ENCODE measurements at places on chromosomes 12 and 14.

DNA sequence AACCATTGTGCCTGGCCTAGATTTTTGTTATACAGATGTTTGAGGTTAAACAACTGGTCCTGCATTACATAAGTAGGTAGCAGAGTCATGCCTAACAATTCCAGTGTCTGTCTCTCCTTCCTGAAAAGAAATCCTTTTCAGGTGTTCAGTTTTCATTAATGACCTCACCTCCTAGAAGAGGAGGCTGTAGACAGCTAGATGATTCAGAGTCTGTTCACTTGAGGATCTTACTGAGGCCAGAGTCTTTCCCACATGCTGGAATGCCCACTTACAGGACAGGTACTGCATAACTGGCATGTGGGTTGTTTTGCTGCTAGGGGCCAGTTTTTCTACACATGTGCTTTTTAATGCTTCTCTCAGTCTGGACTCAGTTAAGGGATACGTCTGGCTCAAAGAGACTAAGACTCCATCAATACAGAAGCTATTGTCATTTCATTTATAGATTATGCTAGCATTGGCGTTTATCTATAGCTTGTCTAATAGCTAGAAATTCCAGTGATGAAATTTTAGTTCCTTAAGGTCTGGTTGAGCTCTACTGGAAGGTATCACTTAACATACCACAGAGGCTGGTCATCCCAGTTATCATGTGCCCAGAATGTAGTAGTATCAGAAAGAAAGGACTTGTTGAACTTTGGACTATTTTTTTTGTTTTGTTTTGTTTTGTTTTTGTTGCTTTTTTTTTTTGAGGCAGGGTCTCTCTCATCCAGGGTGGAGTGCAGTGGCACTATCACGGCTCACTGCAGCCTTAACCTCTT lies 206.4 kb downstream of the ERC1 start:
- DNase-seq = peak; percentile 58

GRCh38 chr12:105214148-105214547 lies 21.8 kb downstream of the APPL2 start:
- peak; percentile 27 for DNase-seq

GRCh38 chr12:131131808-131132117 lies 178.1 kb downstream of the ADGRD1 start:
- DNase-seq = no peak

DNA sequence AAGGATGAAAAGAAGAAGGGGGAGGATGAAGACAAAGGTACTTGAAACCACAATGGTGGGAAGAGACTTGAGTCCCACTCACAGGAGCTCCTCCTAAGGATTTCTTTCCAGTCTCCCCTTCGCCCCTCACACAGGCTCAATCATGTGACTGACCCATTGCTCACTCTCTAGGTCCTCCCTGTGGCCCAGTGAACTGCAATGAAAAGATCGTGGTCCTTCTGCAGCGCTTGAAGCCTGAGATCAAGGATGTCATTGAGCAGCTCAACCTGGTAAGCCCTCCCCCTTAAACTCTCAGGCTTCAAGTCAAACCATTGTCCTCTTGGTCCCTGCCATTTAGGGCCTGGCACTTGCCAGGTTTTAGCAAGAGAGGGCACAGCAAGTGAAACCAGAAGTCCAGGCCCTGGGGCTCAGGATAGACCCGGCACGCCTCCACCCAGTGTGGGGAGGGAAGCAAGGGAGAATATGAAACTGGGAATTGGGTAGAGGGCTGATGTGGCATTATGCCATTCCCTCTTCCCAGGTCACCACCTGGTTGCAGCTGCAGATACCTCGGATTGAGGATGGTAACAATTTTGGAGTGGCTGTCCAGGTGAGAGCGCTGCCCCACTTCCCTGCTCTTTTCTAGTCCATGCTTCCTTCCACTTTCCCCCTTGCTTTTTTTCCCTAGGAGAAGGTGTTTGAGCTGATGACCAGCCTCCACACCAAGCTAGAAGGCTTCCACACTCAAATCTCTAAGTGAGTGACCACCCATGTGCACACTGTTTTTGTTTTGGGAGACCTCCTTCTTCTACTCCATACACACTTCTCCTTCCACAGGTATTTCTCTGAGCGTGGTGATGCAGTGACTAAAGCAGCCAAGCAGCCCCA lies 1.8 kb downstream of the PSME1 start:
- DNase-seq = no peak

DNA sequence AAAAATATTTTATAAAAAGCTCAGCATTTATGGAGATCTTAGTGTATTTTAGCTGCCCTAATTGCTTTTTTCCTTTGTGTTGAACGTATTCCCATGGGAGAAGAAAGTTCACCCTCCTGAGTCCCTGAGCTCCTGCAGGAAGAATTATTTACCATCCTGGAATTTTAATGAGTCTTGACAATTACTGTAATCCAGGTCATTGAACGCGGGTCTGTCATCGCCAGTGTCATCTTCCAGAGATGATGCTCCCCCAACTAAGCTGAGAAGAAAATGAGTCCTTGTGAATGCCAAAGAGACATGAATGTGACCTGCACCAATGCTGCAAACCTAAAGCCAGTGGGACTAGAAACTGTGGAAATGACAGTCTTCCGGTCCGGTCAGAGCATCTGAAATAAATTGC lies 129.5 kb downstream of the FBXL14 start:
- DNase-seq = no peak

DNA sequence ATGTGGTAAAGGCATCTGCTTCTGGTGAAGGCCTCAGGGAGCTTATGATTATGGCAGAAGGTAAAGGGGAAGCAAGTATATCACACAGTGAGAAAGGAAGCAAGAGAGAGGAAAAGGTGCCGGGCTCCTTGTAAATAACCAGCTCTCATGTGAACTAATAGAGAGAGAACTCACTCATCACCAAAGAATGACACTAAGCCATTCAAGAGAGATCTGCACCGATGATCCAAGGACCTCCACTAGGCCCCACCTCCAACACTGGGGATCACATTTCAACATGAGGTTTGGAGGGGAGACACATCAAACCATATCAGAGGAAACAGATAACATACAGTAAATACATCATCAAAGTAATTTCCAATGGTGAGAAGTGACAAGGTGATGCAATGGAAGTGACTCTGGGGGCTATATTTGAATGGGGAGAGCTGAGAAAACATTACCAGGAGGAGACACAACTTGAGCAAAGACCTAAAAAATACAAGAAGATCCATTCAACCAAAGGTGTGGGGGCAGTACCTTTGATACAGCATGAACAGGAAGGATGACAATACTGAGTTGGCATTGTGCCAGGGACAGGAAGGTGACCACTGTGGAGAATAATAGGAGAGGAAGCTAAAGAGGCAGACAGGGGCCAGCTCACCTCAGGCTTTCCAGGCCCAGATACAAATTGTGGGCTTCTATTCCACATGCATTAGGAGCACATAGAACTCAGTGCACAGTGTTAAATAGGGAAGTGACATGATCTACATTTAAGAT lies 134.4 kb upstream of the GRIP1 start:
- DNase-seq = no peak

DNA sequence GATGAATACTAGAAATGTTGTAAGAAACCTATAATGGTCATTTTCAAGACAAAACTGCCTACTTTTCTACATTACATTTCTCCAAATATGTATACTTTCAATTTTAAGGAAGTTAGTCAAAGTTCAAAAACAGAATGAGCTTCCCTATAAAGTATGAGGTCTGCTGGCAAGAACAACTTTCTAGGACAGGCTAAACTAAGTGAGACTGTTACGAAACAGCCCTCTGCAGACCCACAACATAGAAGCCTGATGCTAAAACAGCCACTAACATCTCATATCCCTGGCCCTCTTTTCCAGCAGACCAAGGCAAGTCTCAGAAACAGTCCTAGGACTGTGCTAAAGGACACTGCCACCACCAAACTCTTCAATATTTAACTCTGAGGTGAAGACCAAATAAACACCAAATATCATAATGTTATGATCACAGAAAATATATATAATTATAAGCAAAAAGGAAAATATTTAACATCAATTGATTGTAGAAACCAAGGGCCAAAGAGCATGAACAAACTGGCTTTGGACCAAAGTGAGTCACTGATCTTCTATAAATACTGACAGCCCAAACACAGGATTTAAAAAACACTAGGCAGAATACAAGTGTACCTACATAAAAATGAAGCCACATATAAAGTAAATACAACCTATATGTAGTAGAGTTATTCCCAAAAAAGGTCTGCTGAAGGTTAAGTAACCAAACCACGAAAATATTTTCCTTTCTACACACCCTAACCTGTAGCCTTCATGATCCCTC lies 27.7 kb downstream of the PPP4R3A start:
- DNase-seq = peak; percentile 72

DNA sequence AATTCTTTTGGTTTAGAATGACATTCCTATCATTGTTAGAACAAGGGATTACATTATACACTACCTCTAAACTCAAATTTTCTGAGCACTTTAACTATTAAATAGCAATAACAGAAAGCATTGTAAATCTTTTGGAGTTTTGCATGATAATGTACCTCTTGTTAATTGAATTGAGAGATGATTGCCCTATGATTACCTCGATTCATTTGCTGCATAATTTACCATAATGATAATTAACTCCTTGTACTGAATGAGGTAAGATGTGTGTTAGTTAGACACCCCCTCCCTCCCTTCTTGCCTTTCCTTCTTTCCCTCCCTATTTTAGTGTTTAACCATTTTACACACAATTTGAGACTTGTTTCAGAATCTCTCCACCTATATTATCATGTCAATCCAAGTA lies 469.2 kb downstream of the DIO2 start:
- no peak for DNase-seq

DNA sequence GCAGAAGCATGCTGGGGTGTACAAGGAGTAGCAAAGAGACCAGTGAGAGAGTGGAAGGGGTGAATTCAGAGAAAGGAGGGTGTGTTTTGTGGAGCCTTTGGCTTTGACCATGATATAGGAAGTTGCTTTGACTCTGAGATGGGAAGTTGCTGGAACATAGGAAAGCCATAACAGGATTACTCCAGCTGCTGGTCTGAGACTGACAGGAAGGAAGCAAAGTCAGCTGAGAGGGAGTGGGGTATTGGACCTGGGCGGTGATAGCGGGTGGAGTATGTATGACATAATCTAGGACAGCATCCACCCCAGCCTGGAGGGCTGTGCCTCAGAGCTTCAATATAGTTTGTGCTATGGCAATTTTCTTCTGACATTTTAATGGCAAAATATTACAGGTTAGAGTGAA lies 324.4 kb downstream of the PDZRN4 start:
- no peak for DNase-seq

DNA sequence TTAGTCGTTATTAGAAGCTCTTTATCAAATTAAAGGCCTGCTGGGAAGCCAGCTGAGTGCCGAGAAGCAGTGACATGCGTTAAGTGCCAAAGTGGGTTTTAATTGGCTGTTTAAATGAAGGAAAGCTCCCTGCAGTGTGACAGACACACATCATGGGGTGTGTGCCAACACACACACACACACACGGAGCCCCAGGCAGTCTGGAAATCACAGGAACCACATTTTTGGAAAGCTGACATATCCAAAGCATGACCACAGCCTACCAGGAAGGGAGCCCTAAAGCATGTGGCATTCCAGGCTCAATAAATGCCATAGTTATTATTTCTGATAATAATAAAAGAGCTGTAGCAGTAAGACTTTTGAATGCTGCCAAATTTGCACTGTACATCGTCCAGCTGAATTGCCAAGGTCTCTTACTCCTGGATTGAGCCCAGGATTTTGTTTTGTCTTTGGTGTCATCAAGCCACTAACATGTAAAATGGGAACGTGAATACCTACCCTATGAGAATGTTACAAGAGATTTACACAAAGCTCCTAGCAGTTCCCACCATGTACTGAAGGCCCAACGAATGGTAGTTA lies 135.1 kb downstream of the TMEM30B start:
- peak; percentile 75 for DNase-seq

DNA sequence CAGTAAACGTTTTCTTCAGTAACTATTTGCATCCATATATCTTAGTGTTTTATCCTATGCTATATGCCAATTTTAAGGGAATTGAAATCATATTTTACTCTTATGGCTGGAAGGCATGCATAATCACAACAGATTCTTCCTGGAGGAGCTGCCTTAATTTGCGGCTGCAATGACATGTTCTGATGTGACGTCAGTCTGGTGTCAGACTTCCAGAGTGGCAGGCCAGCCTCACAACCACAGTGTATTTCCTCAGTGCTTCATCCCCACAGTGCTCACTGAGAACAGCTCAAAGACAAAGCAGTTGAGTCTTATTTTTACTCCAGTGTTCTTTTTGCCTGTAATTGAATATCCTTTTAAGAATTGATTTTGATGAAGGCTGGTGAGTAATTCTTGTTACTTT lies 107.1 kb downstream of the PLEKHA5 start:
- peak; percentile 71 for DNase-seq

GRCh38 chr12:132186857-132187620 lies 42.8 kb downstream of the NOC4L start:
- DNase-seq = no peak

DNA sequence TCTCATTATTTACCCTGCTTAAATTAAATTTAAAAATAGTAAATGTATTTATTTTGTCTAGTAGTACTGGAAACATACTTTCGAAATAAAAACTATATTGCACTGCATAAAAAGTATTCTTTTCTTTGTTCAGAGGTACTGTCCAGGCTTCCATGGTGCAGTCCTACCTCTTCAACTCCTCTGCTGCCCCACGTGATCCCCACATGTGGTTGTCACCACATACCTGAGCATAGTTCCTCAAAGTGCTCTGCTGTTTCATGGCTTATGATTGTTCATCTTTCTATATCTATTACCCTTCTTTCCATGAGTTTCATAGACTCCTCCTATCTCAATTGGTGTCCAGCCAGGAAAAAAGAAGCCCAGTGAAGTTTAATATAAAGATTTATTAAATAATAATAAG lies 317.5 kb upstream of the OR4E1 start:
- no peak for DNase-seq

DNA sequence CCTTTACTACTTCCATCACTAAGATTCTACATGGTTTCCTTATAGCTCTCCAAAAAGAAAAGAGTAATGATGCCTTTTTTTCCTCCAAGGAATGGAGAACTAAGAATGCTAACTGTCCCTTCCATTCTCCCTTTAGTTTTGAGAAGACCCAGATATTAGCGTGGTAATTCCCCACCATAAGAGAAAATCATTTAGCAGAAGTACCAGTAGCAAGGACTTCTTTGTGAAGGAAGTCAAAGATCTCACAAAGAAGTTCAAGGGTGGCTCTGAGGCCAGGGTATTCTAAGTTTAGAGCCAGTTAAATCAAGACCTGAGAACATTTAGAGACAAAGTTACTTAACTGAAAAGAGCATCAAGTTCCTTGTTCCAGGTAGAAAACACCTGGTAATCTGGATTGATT lies 7.3 kb downstream of the USP15 start:
- no peak for DNase-seq

DNA sequence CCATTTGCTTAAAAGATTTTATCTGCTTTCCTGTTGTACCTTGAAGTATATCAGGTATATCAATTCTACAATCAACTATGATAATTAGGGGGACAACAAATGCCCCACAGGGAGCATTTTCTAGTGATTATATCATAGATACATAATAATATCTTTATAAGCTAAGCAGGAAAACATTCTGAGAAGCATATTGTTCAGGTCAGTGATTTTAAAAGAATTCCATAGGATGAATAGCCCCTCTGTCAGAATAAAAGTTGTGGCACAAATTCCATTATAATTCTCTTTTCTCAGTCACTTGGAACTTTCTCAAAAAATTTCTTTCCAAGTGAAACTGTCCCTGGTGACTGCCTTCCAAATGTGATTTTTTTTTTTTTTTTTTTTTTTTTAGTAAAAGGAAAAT lies 32.9 kb upstream of the HMGA2 start:
- DNase-seq = no peak

All from iris pigment epithelial cell (primary cell).